ENCODE measurements at places on chromosomes 7 and 10.

GRCh38 chr10:70672165-70673042, at the start of gene ADAMTS14:
ADAMTS14 (plus strand) TSS chr10:70672506; CDS start chr10:70672803, 297 bp downstream.
- DNase-seq, result no peak

- no peak for DNase-seq
Measured at GRCh38 chr7:153258686-153259085, 499.1 kb downstream of the ACTR3B start.

GRCh38 chr7:19107356-19108146, 9.9 kb downstream of the TWIST1 start:
- no peak for DNase-seq

GRCh38 chr7:69617364-69617763, 19.1 kb downstream of the AUTS2 start:
- DNase-seq, result no peak

DNA sequence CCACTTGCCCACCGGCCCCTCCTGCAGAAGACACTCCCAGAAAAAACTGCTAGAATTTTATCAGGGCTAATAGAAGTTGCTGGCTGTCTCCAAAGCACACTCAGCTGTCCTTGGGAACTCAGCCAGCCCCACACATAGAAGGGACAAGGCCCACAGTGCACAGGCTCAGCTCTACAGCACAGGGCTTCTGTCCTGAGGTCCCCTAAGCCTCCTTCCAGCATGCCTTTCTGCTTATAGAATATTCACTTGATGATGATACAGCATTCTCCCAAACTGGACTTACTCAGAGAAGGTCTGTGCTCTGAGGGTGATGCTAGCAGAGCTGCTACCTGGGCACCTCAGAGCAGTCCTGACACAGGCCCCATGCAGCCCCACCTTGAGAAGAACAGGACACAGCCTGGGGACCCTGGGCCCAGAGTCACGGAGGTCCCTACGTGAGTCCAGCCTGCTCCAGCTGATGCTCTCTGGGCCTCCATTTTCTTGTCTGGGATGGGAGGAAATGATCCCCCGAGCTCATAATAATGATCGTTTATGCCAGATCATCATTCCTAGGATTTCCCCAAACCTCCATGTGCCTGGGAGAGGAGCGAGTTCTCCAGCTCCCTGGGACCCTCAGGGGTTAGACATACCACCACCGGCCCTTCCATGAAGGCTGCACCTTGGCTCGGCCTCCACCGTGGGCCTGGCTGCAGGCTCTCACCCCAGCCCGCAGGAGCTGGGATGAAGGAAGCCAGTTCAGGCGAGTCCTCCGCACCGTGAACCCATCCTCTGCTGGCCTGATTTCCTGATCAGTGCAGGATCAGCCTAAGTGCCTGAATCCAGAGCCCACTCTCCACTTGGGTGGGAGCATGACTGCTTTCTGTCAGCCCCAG, 145.6 kb downstream of the ZNF248 start:
- no peak for DNase-seq

DNA sequence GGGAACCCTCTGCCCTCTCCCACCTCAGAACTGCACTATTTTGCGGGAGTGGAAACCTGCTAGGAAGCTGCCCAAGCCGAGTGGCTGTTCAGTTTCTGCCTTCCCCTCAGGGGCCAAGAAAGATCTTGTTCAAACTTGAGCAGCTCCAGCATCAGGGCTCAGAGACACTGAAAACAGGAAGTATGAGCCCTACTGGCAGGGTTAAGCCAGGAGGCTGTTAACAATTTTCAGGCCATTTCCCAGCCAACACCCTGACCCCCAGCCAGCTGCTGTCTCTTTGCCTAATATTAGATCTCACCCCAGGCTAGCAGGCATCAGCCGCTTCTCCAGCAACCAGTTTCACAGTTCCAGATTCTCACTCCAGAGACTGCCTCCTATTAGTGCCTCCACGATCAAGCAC, 9.2 kb downstream of the PLAU start:
- no peak for DNase-seq

GRCh38 chr7:65992526-65992925, 10.5 kb upstream of the GUSB start:
- no peak for DNase-seq

DNA sequence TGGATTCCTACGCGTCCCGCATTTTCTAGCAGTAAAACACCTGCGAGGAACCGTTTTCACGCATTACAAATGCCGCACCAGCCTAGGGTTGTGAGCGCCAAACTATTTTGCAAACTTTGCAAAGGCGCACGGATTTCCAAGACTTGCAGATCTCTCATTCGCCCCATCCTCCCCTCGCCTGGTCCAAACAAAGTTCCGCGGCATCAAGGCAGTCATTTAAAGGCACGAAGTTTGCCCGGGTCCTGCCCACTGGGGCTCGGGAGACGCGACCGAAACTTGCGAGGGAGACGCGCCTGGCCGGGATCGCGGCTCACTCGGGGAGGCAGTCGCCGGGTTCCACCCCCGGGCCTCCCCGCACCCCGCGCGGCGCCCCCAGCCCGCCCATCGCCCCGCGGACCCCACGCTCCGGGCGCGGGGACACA, 613 bp downstream of the USP6NL start:
- no peak for DNase-seq

GRCh38 chr7:151408839-151409666, 785 bp downstream of the WDR86 start:
- no peak for DNase-seq

DNA sequence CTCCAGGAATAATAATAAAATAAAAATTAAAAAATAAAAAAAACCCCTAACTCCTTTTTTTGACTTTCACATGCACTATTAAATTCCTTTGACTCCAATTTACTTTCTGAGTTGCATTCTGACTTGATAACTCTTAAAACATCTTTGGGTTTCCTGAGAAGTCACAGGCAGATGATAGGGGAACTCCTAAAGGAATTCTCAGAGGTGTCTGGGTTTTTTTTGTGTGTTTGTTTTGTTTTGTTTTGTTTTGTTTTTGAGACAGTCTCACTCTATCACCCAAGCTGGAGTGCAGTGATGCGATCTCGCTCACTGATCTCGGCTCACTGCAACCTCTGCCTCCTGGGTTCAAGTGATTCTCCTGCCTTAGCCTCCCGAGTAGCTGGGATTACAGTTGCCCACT, 52.7 kb upstream of the APBB1IP start:
- DNase-seq, result no peak

DNA sequence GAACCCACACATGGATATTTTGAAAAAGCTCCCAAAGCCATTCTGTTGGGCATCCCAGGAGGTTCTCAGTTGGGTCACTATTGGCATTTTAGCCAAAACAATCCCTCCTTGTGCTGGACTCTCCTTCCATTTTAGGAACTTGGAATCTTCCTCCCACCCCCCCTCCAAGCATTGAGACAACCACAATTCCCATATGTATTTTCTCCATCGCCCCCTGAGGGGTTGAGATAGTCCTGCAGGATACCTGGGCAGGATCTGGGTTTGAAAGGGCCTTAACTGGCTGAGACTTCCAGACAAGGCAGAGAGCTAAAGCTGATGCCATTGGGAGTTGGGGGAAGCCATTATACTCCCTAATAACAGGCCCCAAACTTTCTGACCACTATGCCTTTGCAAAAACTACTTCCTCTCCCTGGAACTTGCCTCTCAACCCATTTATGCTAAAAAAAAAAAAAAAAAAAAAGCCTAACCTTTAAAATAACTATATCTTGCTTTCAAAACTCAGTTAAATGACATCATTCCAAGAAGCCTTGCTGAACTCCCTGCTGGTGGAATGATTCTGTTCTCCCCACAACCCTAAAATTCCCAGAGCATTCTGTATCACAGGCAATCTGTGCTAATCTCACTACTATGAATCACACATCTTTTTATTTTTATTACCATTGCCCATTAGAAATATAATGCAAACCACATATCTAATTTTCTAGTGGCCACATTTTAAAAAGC, 77.5 kb upstream of the PDE1C start:
- DNase-seq, result no peak

DNA sequence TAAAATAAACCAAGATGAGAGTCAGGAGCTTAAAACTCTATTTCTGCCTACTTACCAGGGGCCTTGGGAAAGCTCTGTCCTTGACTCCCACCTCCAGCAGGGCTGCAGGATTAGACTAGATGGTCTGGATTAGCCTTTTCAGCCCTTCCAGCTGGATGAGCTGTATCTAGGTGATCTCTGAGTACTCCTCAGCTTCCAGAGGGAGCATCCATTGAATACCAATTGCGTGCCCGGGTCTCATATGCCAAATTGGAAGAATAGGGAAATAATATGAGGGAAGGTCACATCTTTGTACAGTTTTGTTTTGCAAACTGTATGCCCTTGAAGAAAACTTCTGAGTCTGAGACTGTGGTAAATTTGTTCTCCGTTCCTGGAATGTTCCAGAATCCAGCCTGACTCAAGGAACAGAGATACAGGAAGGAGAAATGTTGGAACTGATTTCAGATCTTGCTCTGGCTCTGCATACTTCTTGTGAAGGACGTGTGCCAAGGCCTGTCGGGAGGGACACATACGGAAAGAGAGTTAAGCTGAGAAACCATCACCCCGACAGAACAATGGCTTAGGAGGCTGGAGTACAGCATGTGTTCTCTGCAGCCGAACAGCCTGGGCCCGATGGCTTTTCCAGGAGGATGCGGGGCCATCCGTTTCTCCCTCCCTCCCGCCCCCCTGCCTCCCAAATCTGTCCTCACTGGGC, 44.9 kb downstream of the MINDY4 start:
- no peak for DNase-seq

DNA sequence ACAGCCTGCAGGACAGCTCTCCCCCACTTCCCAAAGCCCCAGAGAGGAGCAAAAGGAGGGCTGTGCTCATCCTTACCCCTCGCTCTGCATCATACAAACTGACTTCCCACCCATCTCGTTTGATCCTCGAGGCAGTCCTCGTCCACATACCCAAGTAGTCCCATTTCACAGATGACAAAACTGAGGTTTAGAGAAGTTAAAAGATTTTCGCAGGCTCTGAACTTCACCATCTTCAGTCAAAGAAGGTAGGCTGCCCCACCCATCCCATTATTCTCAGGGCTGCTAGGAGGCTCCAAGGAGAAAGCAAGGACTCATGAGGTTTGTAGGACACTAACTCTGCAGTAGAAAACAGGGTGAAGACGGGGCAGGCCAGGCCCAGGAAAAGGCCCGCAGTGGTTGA, 147.1 kb downstream of the SLIT1 start:
- no peak for DNase-seq

DNA sequence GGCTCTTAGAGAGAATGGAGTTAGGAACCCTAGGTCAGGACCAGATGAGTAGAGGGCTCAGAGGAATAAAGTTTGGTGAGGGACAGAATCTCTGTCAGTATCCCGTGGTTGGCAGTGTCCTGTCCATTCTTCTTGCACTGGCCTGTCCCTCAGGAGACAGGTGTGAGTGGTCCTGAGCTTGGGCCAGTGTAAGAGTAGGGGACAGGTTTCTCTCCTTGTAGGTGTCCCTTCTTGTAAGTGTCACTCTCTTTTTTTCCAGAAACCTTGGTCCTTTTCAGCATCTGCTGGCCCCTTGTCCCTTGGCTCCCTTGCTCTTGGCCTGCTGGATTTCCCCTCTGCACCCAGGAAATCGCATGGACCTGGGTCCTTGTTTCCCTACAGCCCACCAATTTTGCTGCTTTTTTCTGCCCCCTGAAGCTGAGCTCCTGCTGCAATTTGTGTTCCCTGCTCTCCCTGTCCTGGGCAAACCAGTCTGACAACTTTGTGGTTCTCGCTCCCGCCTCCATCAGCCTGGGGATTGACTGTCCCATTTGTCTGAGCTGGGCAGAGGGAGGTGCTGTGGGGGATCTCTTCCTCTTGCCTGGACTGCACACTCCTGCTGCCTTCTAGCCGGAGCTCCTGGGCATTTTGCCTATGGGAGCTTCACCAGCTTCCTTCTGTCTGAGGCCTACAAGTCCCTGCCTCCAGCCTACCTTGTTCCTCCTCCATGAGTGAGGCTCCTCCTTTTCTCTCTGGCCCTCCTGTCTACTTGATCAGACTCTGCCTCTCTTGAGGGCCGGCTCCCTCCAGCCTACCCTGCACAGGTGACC, 6.5 kb downstream of the TSPAN14 start:
- DNase-seq, result no peak

DNA sequence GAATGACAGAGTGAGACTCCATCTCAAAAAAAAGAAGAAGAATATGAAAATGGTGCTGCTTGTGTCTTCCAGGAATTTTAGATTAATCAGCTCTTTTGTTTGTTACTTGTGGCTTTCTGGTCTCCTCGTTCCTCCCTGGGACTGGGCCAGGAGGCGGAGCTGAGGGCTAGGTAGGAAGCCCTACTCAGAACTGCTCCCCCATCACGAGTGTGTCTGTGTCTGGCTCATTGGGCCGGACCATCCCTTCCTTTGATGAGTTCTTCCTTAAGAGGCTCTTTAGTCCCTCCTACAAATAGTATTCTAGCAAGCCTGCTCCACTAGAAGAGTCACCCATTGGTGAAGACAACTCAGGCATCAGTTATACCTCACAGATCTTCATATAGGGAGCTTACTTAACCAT, 56.8 kb upstream of the YAE1 start:
- no peak for DNase-seq

- no peak for DNase-seq
Measured at GRCh38 chr7:3979611-3980299, 678.7 kb downstream of the SDK1 start.

DNA sequence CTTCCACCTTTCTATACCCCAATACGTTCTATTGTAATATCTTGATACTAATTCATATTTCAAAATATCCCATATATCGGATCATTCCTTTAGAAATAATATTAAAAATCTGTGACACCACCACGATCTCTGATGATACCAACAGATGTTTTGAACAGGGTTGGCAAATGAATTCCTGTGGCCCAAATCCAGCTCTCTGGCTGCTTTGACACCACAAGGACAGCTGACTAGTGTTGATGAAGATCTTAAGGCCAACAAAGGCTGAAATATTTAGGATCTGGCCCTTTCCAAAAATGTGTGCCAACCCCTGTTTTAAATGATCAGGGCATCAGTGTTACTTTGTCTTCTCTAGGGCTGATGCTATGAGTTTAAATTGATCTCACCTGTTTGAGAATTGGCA, 380.7 kb upstream of the PFKP start:
- DNase-seq, result no peak

GRCh38 chr7:151743481-151743983, 133.4 kb downstream of the PRKAG2 start:
- DNase-seq, result no peak
